GM20000 (cell line): ENCODE measurements at places on chromosomes 5 and 9.

DNA sequence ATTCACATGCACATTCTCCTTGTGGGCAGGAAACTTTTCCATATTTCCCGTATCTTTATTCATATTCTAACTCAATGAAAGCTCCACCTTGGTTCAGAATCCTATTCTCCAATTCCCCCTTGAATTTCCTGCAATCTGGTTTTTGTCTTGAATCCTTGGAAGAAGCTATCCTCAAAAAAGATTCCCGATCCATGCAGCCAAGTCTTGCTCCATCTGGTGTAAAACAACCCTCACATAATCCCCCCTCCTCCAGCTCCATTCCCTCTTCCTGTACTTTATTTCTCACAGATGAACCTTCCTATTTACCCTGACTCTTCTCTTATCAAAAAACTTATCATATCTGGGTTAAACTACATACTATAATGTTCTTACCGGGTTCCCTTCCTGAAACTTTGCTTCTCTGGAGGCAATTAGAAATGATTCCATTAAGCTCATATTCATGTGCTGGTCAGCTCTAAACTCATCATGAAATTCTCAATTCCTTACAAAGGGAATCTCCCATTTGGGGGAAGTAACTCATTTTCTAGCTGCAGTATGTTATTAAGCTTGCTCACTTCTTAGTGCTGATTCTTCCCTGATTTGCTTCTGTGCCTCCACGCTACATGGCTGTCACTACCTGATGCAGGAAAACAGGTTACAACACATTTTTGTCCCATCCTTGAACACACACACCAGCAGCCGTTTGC lies 81.7 kb downstream of the GNAQ start:
- no peak for DNase-seq

DNA sequence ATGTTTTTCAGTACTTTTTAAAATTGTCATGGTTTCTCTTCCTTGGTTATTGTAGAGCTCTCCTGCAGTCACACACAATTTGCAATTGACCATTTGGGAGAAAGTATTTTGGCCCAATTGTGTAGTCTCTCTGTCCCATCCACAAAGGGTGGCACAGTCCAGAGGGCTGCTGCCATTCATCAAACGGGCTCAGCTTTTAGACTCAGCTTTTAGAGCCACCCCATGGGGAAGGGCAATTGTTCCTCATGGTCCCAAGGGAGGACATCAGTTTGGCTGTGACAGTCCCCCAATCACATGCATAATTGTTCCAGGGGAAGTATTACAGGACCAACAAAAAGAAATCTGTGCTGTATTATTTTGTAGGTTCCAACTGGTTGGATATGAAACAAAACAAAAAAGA lies 207.6 kb downstream of the ZNF462 start:
- no peak for DNase-seq

GRCh38 chr5:14676320-14676719 lies 11.8 kb downstream of the OTULIN start:
- DNase-seq: no peak

DNA sequence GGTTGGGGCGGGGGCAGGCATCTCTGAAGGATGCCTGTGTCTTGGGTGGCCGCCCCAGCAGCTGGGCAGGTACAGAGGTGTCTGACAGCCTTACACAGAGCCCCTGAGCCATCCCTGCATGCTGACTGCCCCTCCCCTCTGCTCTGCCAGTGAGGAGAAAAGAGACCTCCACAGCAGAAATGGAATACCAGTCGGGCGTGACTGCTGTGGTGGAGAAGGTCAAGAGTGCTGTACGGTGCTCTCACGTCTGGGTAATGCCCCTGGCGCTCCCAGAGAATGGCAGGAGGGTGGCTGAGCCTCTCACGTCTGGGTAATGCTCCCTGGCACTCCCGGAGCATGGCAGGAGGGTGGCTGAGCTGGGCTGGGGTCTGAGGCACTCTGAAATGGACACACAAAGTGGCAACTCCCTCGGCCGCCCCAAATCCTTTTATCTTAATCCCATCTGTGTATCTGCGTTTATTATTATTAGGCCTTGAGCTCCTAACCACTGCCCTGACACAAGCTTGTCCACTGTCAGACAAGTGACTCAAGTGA lies 2.5 kb upstream of the RABL6 start:
- peak; percentile 3 for DNase-seq

DNA sequence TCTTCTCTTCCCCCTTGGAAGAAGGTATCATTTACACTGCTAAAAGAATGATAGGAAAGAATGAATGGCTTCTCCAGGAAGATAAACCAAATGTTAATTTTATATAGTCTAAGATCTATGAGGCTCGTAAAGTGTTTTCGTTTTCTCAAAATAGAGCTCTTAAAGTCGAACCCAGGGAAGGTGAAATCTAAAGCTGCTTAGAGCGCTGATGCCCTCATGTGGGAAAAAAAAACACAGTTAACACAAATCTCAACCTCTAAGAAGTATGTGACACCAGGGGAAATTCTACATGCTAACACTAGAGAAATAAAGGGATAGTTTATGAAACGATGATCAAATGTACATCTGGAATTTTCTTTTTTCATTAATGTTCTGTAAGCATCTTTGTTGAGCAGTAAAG lies 257.9 kb downstream of the RASEF start:
- DNase-seq: no peak

DNA sequence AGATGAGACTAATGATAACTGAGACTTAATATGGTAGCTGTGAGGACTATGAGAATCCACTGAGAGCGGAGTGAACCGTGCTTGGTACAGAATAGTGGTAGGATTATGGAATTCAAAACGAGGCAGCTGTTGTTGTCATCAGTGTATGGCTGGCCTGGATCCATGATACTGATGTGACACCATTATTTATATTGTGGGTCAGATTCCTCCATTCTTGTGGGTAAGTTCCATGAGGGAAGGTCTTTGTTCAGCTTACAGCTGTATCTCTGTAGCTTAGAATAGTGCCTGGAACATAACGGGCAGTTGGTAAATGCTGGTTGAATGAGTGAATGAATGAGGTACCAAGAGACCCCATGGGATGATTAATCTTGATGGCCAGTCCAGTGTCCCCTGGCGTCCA lies 61.8 kb downstream of the ACER2 start:
- no peak for DNase-seq

GRCh38 chr5:118611332-118611945 lies 376.9 kb downstream of the DTWD2 start:
- peak; percentile 22 for DNase-seq

DNA sequence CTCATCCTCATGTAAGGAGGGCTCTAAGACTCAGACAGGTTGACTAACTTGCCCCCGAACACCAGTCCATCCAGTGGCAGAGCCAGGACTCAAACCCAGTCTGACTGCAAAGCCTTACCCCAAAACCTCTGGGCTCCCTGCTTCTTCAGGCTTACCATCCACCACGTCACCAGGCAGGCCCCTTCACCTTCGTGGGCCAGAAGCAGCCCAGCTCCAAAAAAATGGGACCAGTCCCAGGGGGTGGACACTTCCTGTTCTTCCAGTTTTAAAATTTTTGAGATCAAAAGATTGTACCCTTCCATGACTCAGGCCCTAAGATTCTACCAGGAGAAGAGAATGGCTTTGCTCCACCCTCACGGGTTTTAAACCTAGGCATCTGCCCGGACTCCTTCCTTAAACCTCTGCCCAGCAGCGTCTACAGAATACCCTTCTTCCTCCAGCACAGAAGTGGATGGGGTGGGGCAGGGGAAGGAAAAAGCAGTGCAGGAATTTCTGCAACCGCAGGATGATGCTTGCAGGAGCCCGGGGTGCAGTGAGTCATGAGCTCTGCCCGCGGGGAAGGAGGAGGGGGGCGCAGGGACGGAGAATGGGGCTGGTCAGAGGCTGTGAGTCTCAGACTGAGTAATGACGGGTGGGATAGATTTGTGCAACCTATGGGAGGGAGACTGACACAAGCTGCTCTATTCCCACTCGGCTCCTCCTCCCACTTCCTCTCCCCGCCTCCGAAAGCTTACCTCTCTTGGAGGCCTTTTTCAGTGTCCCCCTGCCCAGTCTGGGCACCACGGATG lies 50.4 kb upstream of the STXBP1 start:
- DNase-seq: no peak

GRCh38 chr9:20872340-20872977 lies 159.0 kb downstream of the HACD4 start:
- no peak for DNase-seq

DNA sequence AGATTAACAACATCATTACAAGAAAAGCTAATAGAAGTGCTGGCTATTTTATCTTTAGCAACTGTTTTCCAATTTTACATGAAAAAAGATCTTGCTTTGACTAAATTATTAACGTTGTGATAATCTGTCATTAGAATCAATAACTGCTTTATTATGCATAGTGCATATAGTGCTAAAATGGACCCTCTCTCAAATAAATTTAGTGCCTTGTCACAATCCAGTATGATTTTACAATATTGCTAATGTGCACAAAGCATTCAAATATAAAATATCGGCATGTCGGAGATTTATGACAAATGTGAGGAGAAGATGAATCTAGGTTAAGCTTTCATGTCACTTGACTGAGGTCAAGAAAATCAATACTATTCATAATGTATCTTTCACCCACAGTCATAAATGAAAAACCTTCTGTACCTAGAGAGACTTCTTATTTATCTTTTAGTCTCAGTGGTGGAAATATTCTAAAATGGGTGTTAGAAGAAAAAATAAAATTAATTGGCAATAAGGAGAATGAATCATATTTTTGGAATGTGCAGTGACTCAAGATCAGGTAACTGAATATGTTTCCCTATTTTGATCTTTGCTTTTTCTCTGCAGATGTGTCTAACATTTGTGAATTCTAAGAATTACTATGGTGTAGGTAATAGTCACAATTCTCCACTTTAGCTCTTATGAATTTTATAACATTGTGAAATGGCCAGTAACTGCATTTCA lies 672.9 kb upstream of the GRAMD2B start:
- no peak for DNase-seq

DNA sequence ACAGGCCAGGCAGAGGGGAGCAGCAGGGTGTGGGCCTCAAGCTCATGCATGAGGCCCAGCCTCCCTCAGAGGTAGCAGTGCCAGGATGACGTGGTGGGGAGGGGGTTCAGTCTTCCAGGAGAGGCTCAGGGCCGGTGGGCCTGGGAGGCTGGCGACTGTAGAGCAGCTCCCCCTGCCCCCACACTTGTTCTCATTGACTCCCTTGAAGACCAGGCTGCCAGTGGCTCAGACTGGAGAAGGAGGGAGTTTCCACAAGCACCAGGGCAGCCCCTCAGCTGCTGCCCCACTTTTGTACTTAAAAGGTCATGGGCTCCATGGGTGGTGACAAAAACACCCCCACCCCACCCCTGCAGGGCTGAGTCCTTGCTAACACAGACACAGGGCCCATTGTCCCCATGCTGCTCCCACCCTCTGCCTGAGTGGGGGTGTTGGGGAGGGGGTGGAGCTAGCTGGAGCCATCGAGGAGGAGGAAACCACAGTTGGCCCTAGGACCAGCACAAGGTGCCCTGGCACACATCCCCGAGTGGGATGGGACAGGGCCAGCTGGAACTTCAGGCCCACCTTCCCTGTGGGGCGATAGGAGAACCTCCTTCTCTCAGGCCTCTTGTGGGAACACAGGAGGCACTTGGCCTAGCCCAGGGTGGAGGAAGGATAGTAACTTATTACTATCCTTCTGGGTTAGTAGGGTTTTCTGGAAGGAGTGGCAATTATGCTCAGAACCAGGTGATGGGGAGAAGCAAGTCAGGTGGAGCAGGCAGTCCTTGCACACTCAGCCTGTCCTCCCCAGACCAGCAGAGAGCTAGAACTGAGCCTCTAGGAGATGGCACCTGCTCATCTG lies 10.7 kb downstream of the PDLIM4 start:
- DNase-seq: no peak

- no peak for DNase-seq
Measured at GRCh38 chr5:116765441-116765840, 190.8 kb upstream of the SEMA6A start.

DNA sequence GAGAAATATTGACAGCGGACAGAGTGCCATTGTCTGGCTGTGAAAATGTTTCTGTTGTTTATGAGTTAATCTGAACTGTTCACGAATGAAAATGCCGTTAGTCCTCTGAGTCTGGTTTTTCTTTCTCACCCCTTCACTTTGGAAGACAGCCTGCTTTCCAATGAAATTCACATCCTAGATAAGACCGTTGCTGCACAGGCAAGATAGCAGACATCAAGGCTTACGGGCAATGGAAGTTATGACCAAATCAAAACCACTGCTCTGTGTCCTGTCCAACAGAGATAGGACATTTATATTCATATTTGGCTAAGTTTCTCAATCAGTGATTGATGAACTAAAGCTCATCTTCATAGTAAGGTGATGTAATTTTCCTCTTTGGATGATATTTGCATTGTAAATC lies 180.0 kb upstream of the DMAC1 start:
- no peak for DNase-seq

DNA sequence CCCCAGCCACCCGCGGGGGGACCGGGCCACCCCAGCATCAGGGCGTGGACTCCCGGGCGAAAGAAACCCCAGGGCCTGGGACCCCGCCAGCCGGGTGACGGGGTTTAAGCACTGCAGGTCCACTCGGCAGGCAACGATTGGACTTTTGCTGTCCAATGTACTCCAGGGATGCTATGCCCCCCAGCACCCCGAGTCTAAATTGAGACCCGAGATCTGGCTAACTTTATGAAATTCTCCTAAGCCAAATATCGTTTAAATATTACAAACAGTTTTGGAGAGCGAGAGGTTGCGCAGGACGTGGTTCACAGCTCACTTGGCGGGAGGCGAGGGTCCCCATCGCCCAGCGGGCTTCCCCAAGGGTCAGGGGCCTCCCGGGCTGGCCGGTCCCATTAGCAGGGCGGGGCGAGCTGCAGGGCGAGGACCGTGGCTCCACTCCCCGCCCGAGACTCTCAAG lies 384 bp upstream of the MRPS2 start:
- no peak for DNase-seq

DNA sequence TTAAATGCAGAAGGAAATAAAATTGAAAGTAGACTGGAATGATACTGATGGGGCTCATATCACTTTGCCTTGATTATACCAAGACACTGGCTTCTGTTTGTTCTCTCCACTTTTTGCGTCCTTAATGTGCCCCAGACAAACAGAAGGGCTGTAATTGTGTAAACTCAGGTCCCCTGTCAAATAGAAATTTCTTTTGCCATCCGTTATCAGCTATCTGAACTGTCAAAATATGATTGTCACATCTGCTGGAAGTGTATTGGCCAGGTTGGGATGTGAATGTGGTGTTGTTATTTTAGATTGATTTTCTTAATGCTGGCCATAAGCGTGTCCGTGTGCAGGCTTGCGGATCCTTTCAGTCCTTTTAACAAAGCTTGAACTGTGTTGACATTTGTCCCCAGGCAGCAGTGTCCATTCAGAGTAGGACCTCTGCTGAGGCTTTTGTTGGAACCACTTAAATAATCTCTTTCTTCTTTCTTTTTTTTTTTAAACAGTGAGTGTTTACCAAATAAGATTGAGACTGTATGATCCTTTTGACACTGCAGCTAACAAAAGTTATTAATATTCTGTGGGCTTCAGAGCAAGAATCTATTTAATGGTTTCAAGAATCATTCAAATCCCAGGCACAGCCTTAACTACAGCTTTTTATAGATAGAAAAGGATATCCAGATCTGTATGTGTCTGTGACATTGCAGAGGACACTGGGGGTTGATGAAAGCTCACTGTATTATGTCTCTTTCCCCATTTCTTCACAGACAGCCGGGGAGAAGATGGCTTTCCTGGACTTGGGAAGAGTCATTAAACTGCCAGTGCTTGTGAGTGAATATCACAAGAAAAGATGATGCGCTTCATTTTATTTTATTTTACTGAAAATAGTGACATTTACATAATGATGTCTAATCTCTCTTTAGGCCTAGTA lies 171.7 kb downstream of the ZNF608 start:
- DNase-seq: no peak
